ENCODE measurements at places on chromosomes 4 and X.

DNA sequence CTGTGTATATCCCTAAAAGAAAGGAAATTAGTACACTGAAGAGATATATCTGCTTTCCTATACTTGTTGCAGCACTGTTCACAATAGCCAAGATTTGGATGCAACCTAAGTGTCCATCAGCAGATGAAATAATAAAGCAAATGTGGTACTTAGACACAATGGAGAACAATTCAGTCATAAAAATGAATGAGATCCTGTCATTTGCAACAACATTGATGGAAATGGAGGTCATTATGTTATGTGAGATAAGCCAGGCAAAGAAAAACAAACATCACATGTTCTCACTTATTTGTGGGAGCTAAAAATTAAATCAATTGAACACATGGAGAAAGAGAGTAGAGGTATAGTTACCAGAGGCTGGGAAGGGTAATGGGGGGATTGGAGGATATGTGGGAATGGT lies 611.9 kb downstream of the STPG2 start:
- no peak for DNase-seq

DNA sequence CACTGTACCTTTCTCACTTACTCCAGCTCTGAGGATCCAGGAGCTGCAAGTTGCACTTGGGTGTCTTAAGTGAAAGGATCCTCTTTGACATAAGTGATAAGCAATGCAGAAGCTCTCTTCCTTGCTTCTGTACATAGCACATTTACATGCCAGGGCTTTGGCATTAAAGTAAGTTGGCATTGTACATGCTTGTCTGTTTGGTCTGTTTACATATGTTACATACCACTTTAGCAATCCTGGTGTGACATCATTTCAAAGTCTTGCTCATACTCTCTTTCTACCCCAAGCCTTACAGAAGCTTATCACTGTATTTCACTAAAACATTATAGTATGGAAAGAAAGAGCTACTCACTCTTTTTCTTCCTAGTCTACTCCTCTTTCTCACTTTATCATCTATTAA lies 2548.3 kb downstream of the ARAP2 start:
- DNase-seq: no peak

- DNase-seq: no peak
These were observed 115.0 kb downstream of the CEP44 start for GRCh38 chr4:174398728-174399127.

- DNase-seq: peak; percentile 82
These were observed 17.6 kb upstream of the NAT8L start for GRCh38 chr4:2041239-2042130.

DNA sequence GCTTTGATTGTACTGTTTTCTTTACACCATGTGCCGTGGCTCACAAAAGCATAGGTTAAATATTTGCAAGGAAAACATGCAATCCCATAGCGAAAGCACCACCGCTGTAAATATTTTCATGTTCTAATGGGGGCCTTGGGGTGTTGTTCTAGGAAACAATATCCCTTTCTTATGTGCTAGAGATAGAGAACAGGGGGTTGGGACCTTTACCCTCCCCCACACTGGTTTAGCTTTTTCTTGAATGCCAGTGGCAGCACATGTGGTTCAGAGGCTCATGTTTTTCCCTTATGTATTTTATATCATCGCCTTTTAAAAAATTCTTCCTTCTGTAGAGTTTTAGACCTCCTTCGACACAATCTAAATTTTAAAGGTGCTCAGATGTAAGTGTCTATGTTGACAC lies 422.6 kb upstream of the TENM3 start:
- DNase-seq: no peak

GRCh38 chr4:84666439-84666838 lies 83.5 kb downstream of the CDS1 start:
- DNase-seq: no peak

DNA sequence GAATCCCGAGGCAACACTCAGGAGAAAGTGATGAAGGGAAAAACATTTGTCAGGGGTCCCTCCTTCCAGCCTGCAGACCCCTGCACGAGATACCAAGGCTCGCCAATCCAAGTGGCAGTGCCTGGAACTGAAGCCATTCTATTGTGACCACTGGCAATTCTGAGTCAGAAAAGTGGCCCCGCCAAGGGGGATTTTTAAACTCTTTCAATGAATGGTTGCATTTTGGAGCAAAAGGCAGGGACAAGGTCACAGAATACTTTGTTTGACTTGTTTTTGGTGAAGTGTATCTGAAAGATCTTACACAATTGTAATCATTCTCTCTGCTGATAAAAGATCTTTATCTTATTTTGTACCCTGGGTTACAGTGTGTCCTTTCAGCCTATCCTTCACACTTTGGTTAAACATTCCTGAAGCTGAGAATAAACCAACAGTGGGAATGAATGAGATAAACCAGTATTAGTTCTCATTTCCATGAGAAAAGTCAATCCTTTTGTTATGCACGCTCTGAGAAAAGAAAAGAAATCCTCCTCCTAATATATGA lies 115.9 kb upstream of the PDLIM3 start:
- no peak for DNase-seq

DNA sequence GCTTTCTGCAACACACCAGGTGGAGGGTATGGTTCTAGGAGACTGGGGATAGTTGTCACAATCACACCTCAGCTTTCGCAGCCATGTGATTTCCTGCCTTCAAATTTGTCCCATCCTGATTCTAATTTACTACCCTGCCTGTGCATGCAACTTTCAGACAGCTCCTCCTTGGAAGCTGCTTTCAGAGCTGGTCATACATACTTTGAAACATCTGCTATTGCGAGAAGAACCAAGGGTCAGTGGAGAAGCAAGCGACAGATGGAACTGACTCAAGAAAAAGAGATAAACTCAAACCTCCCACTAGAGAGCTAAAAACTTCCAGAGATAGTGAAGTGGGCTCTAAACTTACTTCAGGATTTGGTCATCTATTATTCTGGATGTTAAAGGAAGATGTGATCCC lies 381.7 kb upstream of the FGF13 start:
- DNase-seq: no peak

- no peak for DNase-seq
These were observed 2.1 kb downstream of the DCLK2 start for GRCh38 chr4:150080337-150080736.

DNA sequence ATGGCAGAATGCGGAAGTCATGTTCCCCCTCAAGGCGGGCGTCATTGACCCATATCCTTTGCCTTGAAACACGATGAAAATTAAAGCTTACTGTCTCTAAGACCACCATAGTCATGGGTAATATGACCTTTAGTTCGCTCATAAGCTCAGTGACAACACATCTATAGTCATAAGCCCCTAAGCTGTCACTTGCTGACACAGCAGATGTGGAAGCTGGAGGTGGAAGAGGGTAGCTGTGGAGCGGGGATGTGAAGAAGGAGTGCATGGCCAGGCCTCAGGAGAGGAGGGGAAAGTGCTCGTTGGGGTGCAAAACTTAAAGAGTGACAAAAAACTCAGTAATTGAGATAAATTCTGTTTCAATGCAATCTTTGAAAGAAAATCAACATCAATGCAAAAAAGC lies 134.0 kb upstream of the PDLIM3 start:
- no peak for DNase-seq

- no peak for DNase-seq
These were observed 350.6 kb upstream of the SLC7A11 start for GRCh38 chr4:138592796-138593195.

DNA sequence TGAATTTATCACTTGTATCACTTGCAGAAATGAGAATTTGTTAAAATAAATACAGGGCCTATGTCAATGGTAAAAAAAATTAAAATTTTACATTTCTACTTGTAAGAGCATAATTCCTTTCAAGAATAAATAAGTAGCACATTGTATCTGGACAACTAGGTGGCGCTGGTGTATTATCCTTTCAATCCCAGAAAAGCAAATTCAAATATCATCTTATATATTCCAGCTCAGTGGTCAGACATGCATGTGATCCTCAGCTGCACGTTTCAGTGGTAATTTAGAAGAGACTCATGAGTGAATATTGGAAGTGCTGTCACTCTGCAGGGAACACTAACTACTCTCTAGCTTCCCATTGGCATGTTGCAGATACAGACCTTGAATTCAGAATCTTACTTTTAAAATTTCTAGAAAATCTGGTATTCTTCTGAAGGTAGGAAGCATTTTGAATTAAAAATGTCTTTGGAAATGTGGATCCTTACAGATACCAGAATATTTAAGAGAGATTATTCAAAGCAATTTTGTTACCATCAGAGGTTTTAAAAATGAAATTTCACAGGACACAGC lies 1414.7 kb upstream of the TENM3 start:
- no peak for DNase-seq

DNA sequence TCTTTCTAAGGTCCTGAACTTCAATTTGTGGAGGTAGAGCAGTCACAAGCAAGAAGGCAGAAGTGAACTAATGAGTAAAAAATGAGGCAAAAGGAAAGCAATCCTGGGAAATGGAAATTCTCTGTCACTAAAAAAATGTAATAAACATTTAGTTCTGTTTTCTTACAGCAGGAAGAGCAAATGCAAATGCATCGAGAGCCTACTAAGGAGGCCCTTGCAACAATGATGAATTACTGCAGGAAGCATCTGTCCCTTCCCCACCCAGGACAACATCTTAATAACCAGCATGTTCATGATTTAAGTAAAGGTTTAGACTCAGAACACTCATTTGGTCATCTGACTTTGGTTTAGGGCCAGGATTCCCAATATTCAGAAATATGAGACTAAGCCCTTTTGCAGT lies 341.4 kb upstream of the NOCT start:
- no peak for DNase-seq

Data from ascending aorta (tissue), 2 donors.